ENCODE measurements at places on chromosomes 12 and 14.

DNA sequence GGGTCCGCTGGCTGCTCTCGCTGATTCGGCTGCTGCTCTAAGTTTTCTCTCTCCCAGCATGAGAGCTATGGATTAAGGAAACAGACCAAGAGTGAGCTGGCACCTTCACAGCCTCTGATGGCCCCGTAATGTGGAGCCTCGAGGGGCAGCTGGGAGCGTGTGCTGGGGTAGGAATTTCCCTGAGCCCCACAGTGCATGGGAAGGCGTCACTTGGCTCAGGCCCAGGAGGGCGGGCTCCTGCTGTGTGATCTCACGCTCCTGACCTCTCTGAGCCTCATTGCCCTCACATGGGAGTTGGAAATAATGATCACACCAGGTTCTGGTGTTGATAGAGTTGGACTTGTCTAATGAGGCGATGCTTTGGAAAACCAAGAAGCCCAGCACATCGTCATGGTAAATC is 238.6 kb upstream of the CRY1 start:
- DNase-seq: no peak

DNA sequence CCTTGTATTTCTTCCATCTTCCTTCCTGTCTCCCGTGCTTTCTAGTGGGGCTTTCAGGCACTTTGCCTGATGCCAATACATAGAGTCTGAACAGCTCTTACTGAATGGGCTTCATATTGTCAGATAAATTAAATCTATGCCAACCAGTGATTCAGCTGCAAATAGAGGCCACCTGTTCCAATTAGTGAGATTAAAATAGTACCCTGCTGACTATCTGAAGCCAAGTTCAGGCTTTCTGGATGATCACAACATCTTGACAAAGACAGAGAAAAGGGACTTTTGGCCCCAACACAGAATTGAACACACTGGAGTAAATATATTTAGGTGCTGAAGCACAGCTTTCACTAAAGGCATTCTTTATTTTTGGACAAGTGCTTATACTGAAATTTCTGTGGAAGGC is 11.8 kb downstream of the TMCC3 start:
- no peak for DNase-seq

DNA sequence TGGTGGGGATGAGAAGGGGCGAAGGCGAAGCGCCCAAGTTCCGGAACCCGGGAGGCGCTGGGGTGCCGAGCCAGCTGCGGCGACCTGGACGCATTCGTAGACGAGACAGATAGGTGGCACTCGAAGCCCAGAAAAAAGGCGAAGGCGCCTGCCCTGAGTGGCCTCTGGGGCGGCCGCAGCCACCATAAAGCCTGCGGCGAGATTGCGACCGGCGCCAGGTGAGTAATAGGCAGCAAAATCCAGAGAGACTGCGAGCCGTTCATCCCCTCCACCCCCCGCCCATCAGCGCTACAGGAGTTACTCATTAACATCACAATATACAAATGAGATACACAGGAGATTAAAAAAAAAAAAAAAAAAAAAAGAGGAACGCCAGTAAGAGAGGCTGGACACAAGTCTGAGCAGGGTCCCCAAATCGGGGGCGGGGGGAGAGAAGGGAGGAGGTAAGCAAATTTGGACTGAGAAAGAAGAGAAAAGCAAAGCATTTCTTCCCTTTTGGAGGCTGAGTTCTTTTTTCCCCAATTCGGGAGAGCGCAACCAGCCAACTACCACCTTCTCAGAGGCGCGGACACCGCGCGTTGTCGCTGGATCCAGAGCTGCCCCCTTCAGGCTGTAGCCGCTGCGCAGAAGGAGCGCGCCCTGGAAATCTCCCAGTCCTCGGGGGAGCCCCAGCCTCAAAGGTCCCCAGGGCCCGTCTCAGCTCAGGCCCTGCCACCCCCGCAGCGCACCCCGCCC is 15.7 kb downstream of the TBX3 start:
- DNase-seq: no peak

DNA sequence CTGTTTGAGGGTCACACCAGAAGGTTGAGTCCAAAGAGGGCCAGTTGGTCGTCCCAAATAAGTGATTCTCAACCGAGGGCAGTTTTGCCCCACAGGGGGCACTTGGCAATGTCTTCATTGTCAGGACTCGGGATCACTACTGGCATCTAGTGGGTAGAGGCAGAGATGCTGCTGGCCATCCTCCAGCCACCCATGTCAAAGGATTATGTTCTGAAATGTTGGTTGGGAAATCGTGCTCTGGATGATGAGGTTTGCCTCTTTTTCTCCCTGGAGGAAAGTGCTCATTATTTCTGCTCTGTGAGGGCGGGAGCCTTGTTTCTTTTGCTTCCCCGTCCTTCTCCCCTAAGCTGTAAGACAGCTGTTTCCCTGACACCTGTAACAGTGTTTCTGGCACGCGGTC is 3.6 kb downstream of the ZNF839 start:
- peak; percentile 67 for DNase-seq

DNA sequence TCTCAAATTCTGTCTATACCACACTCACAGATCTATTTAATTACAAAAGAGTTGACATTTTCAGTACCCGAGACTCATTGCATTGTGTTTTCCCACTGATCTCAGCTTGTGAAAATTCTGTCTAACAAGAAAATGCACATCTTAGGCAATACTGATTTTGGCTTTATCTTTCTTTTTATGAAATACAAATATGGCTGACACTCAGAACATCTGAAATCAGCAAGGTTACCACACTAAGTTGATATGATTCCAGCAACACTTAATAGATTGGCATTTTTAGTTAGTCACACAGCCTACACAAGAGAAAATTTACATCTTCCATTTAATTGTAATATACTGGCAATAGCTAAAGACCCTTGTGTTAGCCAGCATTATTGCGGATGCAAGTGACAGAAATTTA is 40.3 kb downstream of the PEX5 start:
- no peak for DNase-seq

- DNase-seq: no peak
Measured at GRCh38 chr14:70995671-70996070, 88.4 kb downstream of the PCNX1 start.

DNA sequence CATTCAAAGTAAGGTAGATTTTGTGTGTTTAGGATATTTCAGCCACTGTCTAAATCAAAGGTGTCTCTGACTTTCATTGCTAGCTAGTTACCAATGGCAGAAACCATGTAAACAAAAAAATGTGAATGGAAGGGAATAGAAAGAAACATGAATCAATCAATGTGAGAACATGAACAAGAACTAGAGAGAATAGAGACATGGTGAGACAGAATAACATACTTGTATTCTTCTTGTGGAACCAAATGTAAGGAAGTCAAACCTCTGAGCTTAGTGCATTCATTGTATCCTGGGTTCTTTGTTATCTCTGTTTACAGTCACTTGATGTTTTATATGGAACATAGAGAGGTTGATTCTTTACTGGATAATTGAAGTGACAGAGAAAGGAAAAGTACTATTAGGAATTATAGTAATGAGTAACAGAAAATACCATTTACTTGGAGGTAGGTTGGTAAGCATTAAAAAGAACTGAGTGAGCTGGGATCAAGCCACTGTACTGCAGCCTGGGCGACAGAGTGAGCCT is 2.6 kb upstream of the WNK1 start:
- no peak for DNase-seq

GRCh38 chr14:106318700-106319099 is 792.3 kb downstream of the TMEM121 start:
- peak; percentile 80 for DNase-seq

DNA sequence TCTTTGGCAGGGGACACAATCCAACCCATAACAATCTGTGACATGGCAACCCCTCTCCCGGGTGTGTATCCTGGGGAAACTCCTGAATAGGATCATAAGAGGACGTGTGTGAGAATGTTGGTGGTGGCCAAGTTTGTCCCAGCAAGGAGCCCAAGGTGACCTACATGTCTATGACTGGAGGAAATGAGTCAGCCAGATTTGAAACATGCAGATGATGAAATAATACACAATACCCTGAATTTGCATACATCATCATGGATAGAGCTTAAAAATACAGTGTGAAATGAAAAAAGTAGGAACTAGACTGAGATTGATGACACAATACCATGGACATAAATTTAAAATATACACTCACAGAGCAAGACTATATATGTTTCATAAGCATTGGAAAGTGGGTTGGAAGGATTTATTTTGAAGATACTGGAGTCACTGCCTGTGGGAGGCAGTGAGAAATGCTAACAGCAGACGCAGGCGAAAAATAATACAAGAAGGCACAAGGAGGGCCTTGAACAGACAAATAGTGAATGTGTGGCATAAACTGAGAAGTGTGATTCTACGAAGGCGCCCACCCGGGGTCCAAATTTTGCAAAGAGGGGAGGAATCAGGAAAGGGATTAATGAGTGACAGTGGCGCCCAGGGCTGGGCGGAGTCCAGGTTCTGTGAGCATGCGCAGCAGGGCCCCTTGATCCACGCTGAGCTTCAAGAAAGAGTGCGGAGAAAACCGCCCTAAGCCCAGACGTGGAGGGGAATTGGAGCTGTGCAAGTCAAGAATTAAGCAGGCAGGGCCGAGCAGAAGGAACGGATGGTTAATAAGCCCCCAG is 7.0 kb upstream of the MAP1LC3B2 start:
- no peak for DNase-seq

GRCh38 chr12:132771126-132771838 is 9.7 kb upstream of the ANKLE2 start:
- peak; percentile 74 for DNase-seq

- DNase-seq: no peak
Measured at GRCh38 chr14:60964904-60965303, 16.0 kb downstream of the TRMT5 start.

GRCh38 chr12:1643905-1644533 is 15.0 kb downstream of the WNT5B start:
- no peak for DNase-seq

DNA sequence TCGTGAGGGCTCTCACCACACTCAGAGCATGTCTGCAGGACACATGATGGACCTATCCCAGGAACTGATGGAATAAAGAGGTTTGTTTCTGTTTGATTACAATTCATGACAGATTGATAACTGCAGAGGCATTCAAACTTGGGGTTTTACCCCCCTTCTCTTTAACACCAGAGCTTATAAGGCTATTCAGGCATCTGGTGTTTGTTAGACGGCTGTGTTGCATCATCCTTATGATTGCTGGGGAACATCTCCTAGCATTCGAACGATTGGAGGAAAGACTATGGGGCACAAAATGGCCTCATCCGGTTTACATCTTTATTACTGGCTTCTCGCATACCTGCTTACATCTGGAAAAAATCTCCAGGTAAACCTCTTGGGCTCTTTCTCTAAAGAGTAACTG is 191.8 kb downstream of the MSRB3 start:
- no peak for DNase-seq

- peak; percentile 88 for DNase-seq
Measured at GRCh38 chr14:61472801-61473376, 151.5 kb downstream of the PRKCH start.

GRCh38 chr12:96131230-96131788 is 62.9 kb upstream of the ELK3 start:
- DNase-seq: no peak

DNA sequence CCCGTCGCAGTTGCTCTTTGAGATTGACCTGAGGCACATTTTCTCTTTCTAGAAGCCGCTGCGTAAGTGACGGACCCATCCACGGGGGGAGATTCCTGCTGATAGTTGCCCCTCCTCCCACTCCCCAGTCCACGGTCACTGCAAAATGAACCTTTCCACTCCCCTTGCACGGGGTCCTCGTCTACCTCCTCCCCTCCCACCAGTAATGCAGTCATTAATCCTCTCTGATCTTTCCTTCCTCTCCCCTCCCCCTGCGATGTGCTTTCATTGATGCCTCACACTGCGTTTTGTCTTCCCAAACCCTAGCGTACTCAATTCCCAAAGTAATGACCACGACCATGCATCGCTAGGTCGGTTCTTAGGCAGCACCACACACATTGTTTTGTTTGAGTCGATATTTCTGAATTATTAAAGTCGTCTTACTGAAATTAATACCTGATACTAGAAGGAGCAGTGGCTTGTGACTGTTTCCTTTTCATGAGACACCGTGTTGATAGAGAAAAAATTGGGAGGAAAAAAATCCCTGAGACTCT is 857 bp downstream of the ETNK1 start:
- peak; percentile 73 for DNase-seq

DNA sequence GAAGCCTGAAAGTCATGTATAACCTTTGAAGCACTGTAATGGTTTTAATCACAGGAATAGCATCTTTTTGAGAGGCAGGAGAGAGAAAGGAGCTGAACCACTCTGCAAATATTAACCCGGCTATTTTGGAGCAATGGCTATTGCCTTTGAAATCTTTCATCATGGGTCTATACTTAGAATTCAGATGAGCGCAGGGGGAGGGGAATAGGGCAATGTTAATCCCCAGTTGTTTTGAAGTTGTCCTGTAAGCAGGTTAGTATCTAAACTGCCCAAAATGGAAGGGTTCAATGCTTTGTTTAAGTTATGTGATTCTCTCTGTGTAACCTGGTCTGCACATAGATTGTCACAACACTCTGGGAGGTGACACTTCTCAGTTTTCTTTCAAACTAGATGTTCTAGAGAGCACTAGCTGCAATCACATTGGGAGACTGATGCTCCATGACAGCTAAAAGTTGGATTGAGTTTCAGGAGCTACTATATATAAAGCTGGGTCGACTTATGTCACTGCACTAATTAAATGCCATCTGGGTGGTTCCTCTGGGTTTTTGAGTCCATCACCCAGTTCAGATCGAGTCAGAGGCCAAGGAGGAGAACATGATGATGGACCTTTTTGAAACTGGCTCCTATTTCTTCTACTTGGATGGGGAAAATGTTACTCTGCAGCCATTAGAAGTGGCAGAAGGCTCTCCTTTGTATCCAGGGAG is at the start of gene MYF6:
Gene MYF6 (plus strand): TSS at position 509 of the 704 bp plus-strand sequence. CDS start 86 bp downstream, at position 595.
- DNase-seq: no peak

GRCh38 chr14:93402951-93403350 is 27.8 kb upstream of the UNC79 start:
- no peak for DNase-seq

- DNase-seq: no peak
Measured at GRCh38 chr14:45070215-45070614, 13.7 kb upstream of the PRPF39 start.

DNA sequence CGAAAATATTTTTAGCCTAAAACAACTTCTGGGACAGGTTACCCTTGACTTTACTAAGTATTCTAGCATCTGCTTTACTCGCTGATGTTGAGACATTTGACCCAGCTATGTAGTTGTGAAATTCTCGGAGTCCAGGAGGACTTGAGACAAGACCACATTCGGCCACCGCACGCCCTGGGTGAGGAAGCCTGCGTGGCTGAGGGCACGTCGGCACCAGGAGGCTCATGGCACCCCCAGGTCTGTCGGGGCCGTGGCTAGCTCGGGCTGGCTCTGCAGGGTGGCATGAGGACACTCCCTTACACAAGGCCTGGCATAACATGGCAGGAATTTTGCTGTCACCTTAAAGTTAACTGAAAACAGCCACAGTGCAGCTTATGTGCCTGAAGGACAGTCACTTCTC is 58.1 kb upstream of the MMP17 start:
- no peak for DNase-seq

Data from activated effector memory CD4-positive, alpha-beta T cell treated with anti-CD3 and anti-CD28 coated beads, Interleukin-2, amount 50 U/mL, for 16 hours (primary cell).